ENCODE measurements at places on chromosomes 5 and 9.

DNA sequence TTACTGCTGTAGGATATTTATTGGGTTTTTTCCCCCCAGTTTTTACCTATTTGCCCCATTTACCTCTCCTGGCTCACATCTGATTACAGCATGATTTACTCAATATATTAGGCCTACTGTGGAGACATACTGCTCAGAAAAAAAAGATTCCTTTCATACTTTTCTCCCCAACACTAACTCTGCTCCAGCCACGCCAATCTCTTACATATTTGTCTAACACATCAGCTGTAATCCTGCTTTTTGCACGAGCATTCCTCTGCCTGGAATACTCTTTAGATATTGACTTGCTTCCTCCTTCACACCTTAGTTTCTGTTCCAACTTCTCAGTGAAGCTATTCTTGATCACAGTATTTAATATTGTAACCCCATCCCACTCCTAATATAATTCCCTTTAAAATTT lies 158.1 kb upstream of the VCAN start:
- no peak for DNase-seq

- no peak for DNase-seq
Measured at GRCh38 chr9:136133191-136133958, 14.7 kb upstream of the TMEM250 start.

GRCh38 chr9:132032238-132032950 lies 47.3 kb downstream of the MED27 start:
- no peak for DNase-seq

GRCh38 chr5:61981886-61982285 lies 324.1 kb upstream of the KIF2A start:
- no peak for DNase-seq

DNA sequence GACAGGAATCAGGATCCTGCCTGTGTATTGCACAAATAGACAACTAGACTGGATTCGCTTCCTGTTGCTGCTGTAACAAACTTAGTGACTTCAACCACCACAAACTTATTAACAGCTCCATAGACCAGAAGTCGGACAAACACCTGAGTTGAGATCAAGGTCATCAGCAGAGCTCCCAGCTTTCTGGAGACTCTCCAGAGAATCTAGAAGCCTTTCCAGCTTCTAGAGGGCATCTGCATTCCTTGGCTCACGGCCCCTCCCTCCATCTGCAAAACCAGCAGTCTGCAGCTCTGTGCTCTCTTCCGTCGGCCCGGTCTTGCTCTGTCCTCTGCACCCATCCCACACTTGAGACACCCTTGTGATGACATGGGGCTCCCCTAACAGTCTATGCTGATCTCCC lies 99.1 kb downstream of the KCNT1 start:
- DNase-seq, result peak; percentile 1

GRCh38 chr5:159182691-159183090 lies 26.7 kb downstream of the RNF145 start:
- DNase-seq, result no peak

DNA sequence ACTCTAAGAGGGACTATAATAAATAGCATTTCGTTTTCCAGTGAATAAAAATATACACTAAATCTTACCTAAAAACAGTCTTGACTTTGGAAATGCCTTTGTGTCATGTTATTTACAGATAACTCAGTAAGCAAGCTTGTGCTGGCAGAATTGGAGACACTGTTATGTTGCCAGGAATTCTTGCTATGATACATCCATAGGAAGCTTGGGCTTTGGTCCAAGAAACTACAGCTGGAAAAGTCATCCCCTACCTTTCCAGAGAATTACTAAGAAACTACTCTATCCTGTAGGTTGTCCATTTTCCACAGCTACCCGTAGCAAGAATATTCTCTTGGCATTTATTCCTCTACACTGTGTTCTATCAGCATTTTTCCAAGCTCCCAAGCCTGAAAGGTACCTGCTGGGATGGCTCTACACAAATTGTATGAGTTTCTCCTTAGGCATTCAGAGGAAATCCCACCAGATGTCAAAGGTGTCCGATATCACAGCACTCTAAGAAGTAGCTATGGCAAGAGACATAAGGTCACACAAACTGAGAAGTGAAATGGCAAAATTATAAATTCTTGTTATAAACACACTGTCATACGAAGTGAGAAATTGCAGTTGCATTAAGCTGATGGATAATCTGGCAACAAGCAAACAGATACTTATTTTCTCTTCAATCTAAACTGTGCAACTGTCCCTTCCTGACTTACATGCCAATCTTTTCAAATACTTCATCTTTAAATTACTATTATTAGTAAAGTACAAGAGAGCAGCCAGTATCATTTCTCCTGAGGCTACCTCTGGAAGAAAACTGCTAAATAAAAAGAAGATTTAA lies 68.5 kb downstream of the MCTP1 start:
- no peak for DNase-seq

GRCh38 chr5:175694371-175695160 lies 36.7 kb downstream of the HRH2 start:
- no peak for DNase-seq

DNA sequence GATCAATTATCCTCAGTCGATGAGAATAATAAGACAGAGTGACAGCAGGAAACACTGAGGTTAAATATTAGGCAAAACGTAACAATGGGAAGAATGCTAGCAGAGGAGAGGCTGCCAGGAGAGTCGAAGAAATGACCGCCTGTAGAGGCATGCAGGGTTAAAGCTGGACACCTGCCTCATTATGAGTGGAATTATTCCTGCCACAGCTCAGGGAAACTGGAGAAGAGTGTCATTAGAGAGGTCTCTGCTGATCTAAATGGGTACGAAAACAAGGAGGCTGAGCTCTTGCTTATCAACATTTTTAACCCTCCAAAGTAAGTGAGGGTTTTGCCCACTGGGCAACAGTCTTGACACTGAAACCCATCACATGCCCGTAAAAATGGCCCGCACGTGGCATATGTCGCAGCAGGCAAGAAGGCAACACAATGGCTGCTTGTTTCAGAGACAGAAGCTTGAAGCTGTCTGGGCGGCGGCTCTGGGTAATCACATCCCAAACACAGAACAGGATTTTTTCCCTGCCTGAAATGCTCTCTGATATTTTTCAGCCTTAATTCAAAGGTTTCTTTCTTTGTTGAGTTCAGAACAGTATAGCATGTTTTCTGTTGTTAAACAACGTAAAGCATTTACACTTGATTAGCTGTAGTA lies 118.7 kb downstream of the MED27 start:
- no peak for DNase-seq

DNA sequence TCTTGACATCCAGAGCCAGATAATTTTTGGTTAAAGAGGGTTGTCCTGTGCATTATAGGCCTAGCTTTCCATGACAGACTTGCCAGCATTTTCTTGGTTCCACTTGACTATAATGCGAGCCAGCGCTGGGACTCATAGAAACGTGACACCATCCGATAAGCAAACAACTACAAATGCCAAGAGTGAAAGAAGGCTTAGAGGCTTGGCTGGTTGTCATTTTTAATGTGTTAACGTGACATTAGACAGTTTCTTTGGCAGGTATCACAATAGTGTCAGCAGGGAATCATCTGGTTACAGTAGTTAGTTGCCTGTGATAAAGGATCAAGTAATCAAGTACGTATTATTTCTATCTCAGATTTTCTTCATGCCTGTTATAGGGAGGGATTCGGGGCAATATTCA lies 20.0 kb upstream of the LIFR start:
- DNase-seq, result no peak

- no peak for DNase-seq
Measured at GRCh38 chr5:172706796-172707195, 64.2 kb downstream of the DUSP1 start.

GRCh38 chr5:87754009-87754757 lies 341.5 kb upstream of the CCNH start:
- no peak for DNase-seq

GRCh38 chr5:134477462-134478245 lies 47.8 kb upstream of the JADE2 start:
- no peak for DNase-seq

- peak; percentile 28 for DNase-seq
Measured at GRCh38 chr9:104094534-104095015, 466 bp downstream of the SMC2 start.

DNA sequence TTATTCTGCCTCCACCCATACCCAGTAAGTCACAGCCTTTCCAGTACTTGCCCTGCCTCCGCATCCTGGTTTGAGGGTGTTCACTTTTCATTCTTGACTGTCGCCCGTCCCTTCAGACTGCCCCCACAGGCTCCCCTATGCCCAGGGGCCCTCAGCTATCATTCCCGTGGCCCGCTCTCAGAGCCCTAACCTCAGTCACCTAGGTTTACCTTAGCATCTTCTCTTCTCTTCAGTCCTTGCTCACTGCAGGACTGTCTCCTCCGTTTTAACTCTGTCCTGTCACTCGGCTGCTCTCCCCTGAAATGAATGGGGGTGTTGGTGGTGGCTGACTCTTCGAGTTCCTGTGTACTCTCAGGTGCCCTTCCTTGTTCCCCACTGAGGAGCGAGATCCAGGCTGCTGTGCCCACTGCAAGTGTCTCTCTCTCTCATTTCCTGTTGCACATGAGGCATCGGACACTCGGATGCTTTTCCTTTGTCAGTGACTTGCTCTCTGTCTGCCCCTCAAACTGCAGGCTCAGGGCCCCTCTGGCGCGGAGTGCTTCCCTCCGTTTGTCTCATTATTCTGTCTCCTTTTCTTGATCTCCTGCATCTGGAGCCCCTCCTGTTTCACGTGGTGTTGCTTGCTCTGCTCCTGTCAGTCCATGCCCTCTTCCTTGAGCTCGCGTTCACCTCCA lies 89.8 kb downstream of the CACNA1B start:
- no peak for DNase-seq

DNA sequence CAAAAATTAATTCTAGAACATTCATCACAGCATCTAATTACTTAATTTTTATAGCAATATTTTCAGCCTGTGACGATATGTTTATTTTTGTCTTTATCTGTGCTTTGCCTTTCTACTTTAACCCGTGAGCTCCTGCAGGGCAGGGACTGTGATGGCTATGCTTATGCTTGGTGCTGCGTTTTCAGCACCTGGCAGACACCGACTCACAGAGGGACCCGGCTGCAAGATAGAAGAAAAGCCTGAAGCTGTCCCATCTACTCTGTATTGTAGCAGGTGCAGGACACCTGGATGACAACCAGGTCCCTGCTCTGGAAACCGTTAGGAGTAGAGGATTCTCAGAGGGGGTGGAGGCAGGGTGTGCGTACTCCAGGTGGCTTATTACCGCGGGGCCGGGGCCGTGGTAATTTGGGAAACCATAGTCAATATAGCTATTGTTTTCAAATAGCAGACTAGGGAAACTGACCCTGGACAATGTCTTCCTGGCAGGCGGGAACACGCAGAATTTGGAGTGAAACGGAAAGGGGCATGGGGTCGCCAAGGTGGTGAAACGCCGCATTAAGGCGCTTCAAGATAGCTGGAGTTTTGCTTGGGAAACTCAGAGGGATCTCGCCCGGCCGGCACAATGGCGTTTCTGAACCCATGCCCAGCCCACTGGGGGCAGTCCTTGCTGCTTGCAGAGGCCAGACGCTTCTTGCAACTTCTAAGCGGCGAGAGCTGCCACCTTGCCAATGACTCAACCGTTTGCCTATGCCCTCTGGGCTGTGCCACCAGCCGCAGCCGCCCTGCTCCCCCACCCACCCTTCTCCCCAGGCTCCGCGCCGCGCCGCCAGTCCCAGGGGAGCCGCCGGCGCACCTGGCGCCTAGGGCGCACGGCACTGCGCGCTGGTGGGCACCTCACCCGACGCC lies 140.1 kb upstream of the PALM2AKAP2 start:
- peak; percentile 18 for DNase-seq

DNA sequence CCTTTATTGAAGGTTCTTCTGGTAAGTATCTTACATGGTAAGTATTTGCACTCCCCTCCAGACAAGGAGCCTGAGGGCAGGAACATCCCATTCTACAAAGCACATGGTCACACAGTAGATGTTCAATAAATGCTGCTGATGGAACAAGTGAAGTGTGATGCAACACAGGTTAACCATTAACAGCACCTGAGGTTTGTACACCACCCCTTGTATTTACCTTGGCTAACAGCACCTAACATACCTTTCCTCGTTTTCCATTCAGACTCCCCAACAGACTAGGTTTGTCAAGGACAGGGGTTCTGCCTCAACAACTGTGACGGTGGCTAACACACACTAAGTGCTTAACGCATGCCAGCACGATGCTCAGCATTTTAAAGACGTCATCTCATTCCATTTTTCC lies 213.6 kb downstream of the MAPKAP1 start:
- no peak for DNase-seq

DNA sequence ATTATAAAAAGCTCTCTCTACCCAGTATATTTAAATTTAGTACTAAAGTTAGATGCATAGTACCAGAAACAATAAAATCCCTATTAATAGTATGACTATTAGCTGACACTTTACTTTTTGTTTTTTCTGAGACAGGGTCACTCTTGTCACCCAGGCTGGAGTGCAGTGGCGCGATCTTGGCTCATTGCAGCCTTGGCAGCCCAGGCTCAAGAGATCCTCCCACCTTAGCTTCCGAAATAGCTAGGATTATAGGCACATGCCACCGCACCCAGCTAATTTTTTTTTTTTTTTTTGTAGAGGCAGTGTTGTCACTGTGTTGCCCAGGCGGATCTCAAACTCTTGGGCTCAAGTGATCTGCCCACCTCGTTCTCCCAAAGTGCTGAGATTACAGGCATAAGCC lies 8.0 kb downstream of the CCNG1 start:
- no peak for DNase-seq

DNA sequence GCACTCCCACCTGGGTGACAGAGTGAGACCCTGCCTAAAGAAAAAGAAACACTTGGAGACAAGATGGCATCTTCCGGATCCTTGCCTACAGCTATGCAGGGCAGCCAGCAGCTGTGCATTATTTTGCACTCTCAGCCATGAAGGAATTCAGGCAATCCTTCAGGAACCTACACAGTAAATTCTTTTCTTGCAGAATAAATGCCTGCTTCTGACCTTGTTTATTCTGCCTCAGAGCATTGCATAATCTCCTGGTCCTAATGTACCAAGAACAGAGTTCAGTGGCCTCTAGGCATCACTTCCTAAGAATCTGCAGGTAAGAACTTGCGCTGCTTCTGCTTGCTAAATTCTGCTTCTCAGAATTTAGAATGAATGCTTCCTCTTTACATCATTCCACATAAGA lies 16.8 kb downstream of the GLDC start:
- DNase-seq, result no peak

DNA sequence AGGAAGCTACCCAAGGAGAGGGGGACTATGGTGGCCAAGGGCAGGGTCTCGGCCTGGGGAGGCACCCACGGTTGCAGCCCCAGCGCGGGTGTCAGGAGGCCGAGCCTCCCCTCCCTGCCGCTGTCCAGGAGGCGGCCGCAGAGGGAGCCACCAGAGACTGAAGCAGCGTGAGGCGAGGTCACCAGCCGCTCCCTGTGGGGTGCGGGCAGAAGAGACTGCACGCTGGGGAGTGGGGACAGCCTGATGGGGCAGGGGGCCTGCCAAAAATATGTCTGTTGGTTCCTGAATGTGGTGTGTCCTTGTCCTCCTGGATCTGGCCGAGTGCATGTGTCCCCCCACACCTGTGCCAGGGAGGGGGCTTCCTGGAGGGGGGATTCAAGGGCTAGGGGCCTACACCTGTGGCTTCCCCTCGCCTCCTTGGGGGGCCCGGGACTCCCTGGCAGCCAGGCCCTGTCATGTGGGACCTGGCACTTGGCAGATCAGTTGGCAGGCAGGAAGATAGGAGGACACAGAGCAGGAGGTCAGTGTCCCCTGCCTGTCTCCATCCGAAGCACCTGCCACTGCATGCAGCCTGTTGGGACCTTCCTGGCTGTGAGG lies 131.2 kb downstream of the DAB2IP start:
- no peak for DNase-seq
